A549 treated with Hydrocortisone at 1 μM for 4 hours (cell line): ENCODE measurements at places on chromosomes 13 and 19. TPM values are rescaled to one million over a fixed set of nuclear protein-coding genes. Genes with fewer than 3 reads are reported as not detected.

Gene MYO16
- total RNA-seq: 0.03 to 0.15 TPM (median 0.06 TPM) in 4 of 5 replicates, not detected in the other

Gene CDX2
- total RNA-seq: 0.35 to 1.2 TPM (median 0.80 TPM) in 5 replicates

Gene NLRP7
- 0.05 to 0.08 TPM in 2 of 5 replicates, not detected in the others for total RNA-seq

Gene PSG1
- total RNA-seq: 0.10 to 0.44 TPM (median 0.20 TPM) in 5 replicates

Gene TUBB4A
- 6.0 to 7.4 TPM (median 6.6 TPM) in 5 replicates for total RNA-seq

Gene SIGLECL1
- not detected in 5 replicates for total RNA-seq

Gene ZNF324B
- 5.9 to 7.6 TPM (median 6.6 TPM) in 5 replicates for total RNA-seq

Gene RGL3
- 0.92 to 1.8 TPM (median 1.3 TPM) in 5 replicates for total RNA-seq

Gene PTGIR
- total RNA-seq: 0.05 to 0.12 TPM (median 0.12 TPM) in 3 of 5 replicates, not detected in the others

Gene ZNF575
- total RNA-seq: 1.3 to 2.1 TPM (median 2.0 TPM) in 5 replicates

Gene SIAH3
- not detected in 5 replicates for total RNA-seq

Gene CTXN1
- total RNA-seq: 7.7 to 21.3 TPM (median 20.5 TPM) in 5 replicates

Gene HMG20B
- total RNA-seq: 41.3 to 60.6 TPM (median 56.1 TPM) in 5 replicates

Gene ZNF541
- total RNA-seq: not detected in 5 replicates

Gene MED4
- total RNA-seq: 35.0 to 42.5 TPM (median 36.4 TPM) in 5 replicates

Gene APOC4
- total RNA-seq: not detected in 5 replicates

Gene EXOC3L2
- 1.5 to 2.5 TPM (median 2.0 TPM) in 5 replicates for total RNA-seq

Gene SERTM1
- not detected in 5 replicates for total RNA-seq

Gene MYO1F
- total RNA-seq: 0.22 to 0.32 TPM (median 0.24 TPM) in 5 replicates

Gene CACNA1A
- 0.03 to 0.20 TPM (median 0.07 TPM) in 4 of 5 replicates, not detected in the other for total RNA-seq

Gene WTIP
- total RNA-seq: 29.8 to 36.5 TPM (median 32.9 TPM) in 5 replicates

Gene FLT3
- not detected in 5 replicates for total RNA-seq

Gene URAD
- total RNA-seq: not detected in 5 replicates

Gene CEACAM8
- total RNA-seq: not detected in 5 replicates

Gene MADCAM1
- total RNA-seq: 0.12 to 0.41 TPM (median 0.30 TPM) in 5 replicates

Gene IFI30
- total RNA-seq: 11.4 to 18.5 TPM (median 15.0 TPM) in 5 replicates

Gene SRRM5
- total RNA-seq: 0.71 to 0.94 TPM (median 0.84 TPM) in 5 replicates

Gene ZNF431
- 2.6 to 4.1 TPM (median 3.3 TPM) in 5 replicates for total RNA-seq

Gene LILRB2
- total RNA-seq: 0.06 to 0.22 TPM (median 0.08 TPM) in 3 of 5 replicates, not detected in the others

Gene ZNF536
- total RNA-seq: 0.15 TPM in 1 of 5 replicates, not detected in the others

Gene LMO7
- 33.6 to 48.6 TPM (median 39.3 TPM) in 5 replicates for total RNA-seq

Gene ZNF235
- 2.8 to 4.5 TPM (median 3.1 TPM) in 5 replicates for total RNA-seq
